Non-pigmented ciliary epithelial cell (primary cell): ENCODE measurements at places on chromosomes 6 and 20.

DNA sequence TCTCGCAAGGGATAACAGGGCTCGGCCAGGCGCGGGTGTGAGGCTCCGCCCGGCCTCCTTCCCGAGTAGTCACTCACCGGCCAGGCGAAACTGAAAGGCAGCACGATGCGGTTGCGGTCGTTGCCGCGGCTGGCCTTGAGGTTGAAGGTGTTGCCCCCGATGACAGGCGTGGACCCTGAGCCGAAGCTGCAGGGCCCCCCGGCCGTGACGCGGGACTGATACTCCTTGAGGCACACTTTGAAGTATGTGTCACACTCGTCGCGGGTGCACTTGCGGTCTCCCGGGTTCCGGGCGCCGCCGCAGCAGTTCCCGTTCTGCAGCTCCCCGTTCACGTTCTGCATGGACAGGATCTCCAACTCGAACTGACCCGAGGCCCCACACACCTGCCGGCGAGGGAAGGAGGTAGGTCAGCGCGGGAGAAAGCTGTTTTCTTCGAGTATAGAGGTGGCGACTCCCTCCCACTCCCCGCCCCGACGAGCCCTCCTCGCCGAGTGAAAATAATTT, 1.1 kb downstream of the JAG1 start:
- no peak for DNase-seq

GRCh38 chr6:37136821-37137200, 33.1 kb upstream of the PIM1 start:
- DNase-seq = no peak

- no peak for DNase-seq
Measured at GRCh38 chr6:1094306-1094705, 217.6 kb upstream of the FOXQ1 start.

DNA sequence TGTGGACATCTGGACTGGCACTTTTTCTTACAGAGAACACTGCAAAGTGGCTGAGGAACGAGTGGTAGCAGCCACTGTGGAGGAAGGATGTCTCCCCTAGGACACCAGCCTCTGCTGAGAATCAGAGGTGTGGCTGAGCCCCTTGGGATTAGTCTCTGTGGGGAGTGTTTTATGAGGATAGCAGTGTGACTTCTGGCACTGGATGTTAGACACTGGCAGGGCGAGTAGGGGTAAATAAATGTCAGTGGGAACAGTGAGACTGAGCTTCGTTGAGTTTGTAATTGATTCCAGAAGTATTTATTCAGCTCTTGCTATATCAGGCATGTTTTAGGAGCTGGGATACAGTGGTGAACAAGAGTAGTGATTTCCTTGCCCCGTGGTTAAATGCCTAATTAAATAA, 124.0 kb downstream of the JARID2 start:
- DNase-seq = no peak

DNA sequence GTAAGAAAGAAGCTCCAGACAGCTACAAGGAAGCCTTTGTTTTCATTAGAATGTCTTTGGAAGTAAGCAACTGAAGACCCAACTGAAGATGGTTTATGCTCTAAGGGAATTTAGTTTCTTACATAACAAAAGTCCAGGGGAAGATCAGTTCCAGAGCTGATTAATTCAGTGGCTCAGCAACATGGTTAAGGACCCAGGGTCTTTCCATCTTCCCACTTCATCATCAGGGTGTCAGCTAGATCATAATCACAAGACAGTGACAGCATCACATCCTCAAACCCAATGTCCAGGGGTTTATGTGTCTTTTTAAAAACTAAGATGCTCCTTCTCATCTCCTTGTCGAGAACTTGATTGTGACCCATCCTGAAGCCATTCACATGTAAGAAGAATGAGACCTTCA, 119.7 kb upstream of the PRDM1 start:
- DNase-seq = no peak

DNA sequence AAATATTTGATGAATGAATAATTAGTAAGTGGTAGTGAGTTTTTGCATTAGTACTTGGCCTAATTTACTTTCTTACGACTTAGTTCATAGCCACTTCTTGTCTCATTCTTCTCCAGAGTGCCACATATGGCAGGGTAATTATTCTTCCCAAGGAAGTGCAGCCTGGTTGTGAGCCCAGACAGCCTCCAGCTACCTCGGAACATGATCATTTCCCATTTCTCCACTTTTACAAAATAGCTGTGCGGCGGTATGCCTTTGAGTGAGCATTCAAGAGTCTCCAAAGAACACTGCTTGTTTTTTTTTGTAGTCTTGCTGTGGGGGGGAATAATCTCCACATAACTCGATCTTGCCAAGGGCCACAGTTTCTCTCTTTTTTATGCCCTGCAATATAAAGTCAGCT, 765.0 kb downstream of the HDGFL1 start:
- no peak for DNase-seq

- no peak for DNase-seq
Measured at GRCh38 chr20:2311329-2311728, 15.5 kb downstream of the TGM3 start.
